ENCODE measurements at places on chromosomes 5 and 9.

DNA sequence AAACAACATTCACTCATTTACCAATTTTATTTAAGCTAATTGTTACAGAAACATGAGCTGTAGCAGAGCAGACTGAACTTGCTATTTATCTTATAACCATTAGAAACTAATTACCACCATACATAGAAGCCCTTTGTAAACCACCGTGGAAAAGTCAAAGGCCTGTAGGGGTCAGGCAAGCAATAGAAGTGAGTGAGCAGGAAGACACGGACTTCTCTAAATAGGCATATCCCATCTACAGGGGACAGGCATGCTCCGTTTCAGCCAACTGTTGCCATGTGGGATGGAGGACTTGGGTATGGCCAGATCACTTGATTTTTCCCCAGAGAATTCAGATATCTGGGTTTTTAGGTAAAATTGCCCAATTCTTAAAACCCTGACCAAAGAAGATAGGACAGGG is 44.8 kb downstream of the PRRC1 start:
- DNase-seq: no peak

GRCh38 chr9:77809552-77809951 is 161.4 kb upstream of the GNA14 start:
- DNase-seq: no peak

DNA sequence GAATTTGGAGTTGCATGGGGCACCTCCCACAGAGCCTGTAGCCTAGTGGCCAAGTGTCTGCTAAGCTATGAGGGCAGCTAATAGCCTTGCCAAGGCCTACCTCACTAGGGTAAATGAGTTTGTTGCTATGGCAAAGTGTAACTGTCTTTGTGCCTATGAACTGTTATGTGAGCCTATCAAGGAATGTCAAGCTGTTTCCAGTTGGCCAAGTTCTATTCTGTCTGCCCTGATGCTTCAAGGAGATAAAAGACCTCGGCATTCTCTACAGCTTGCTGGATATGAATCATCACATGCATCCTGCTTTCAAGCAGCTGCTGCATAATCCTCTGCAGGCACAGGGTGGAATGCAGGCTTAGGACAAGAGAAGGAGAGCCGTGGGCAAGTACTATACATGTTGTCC is 69.8 kb upstream of the CCDC112 start:
- no peak for DNase-seq

DNA sequence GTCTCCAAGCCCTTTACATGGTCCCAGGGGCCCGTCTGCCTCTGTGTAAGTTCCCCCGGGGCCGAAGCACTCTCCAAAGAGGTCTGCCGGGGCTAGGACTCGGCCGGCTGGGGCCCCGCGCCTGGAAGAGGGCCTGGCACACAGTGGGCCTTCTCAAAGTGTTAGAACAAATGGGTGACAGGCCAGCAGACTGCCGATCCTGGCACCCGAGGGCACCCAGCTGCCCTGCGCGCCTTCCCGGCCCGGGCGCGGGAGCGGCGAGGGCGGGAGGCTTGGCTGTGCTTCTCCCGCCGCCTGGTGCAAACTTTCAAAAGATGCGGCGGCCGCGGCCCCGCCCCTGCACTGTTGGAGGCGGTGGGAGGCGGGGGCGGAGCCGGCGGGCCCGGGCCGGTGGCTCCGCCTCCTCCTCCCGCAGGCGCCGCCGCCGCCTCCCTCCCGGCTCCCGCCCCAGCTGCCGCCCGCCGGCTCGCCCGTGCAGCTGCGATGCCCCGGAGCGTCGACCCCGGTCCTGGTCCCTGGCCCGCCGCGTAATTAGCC is at the start of gene NEURL1B:
NEURL1B (plus strand) TSS at position 442 of the 537 bp plus-strand sequence. CDS start 144 bp downstream, outside the sequence.
- no peak for DNase-seq

- DNase-seq: no peak
Observed at GRCh38 chr5:62460578-62460983, 48.0 kb downstream of the IPO11 start.

DNA sequence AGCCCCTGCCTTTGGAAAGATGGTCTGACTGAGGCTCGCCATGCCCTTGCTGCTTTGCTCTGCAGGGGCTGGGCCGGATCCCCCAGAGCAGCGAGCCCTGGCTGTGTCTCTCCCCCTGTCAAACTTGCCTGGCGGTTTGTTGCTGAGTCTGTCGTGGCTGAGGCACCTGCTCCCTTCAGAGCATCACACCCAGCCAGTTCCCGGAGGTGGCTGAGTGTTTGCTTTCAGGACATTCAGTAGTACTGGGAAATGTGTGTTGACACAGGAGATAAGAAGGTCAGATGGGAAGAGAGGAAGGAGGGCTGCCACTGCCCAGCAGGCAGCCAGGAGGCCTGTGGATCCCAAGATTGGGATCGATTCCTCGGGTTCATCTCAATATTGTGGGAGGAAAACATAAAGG is 62.9 kb downstream of the GADD45G start:
- DNase-seq: no peak

DNA sequence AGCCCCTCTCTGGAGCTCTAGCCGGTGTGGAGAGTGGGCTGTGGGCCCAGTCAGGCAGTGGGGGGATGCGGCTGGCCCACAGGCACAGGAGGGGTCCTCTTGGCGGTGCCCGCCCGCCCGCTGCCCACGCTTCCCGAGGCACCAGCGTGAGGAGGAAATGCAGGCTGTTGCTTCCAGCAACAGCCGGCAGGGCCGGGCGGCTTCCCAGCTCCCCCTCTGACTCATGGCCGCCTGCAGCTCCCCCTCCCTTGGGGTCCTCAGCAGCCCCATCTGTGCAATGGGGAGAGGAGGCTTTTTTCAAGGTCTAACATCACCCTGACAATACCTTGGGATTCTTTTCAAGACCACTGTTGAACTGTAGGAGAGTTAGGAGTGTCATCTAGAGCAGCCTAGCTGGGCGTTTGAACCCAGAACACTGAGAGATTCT is 10.4 kb downstream of the CXXC5 start:
- DNase-seq: no peak

DNA sequence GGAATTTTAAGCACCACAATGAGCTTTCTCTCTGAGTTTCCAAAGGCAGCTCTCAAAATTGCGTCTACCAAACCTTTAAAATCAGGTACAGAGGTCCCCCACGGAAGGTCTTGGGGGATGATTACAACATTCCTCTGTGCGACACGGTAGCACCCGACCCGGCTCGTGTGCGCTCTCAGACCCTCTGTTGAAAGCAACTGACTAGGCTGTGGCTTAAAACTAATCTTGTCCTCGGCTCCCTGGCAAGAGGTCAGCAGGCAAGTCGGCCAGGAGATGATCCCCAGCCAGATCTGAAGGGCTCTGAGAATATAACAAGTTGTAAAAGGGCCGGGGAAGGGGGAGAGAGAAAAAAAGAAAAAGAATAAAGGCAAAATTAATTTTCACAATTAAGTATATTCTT is 92.6 kb upstream of the LMX1B start:
- DNase-seq: no peak

DNA sequence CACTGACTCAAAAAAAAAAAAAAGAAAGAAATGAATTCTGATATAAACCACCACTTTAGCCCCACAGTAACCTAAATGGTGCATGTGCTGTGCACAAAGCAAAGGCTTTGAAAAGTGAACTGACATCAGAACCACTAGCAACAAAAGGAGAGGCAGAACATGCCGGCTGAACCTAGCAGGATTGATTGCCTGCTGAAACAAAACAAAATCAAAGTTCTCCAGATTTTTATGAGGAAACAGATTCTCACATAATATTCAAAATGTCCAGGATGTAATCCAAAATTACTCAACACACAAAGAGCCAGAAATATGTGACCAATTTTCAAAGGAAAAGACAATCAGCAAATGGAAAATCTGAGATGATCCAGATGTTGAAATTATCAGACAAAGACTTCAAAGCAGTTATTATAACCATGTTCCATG is 37.9 kb downstream of the UBTD2 start:
- DNase-seq: no peak

- DNase-seq: no peak
Observed at GRCh38 chr9:16673171-16673570, 197.3 kb downstream of the BNC2 start.

DNA sequence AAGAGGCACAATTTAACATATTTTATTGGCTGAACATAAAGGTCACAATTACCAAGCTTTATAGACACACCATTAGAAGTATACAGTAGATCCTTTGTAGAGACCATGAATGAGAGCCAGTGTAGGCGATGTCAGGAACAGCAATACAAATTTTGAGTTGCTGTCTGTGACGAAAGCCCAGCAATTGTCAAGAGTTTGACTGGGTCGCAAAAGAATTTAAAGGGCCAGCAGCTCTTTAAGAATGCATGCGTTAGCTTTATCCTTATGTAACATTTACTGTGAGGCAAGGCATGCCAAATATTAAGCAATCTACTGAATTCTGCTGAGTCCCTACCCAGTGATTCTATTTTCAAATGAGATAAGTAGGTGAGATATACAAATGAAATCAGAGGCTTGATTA is 236.9 kb downstream of the ARRDC3 start:
- DNase-seq: no peak

DNA sequence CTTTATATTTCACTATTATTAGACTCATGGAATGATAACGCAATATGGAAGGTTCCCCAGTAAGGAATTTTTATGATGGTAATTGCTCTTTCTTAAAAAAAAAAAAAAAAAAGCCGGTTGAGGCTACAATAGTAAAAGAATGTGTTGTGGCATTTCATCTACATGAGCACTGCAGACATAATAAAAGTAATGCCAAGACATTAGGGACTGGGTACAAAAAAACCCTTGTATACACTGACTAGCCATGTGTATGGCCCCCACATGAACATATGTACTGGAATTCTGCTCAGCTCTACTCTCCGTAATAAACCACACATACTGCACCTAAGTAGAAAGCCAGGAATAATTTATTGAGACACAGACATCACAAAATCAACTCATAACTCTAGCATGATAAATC is 218.4 kb downstream of the ADAMTS6 start:
- no peak for DNase-seq

DNA sequence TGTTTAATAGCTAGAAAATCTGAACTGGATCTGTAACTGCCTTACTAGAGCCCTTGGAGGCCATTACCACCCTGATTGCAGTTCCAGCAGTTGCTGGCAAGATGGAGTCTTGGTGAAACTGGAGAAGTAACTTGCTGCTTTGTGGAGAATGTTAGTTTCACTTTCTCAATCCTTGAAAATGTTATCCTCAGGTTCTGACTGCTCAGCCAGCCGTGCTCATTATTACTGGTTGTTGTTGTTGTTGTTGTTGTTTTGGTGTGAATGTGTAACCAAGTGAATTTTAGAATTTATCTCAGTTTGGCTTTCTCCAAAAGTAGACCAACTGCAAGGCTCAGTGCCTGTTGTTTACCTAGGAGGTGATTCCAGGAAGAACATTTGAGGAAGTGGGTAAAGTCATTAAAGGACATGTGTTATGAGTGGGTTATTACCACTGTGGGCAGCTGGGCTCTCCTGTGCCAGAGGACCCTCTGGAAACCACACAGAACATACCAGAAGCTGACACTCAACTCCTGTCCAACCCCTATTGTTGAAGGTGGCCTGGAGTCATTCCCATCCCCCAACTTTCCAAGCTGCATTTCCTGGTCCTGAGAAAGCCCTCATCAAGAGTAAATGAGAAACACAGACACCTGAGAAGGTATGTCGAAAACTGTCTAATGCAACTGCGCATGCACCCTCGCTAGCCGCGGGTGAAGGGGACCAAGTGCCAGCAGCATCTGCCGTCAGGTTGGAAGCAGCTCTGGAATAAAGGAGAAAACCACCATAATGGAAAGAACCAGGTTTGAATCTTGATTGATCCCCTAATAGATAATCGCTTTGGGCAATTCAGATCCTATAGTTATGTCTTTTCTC is 111.6 kb downstream of the CMYA5 start:
- DNase-seq: no peak

- DNase-seq: no peak
Observed at GRCh38 chr5:65876496-65876895, 49.9 kb upstream of the ERBIN start.

- DNase-seq: no peak
Observed at GRCh38 chr5:83048277-83048676, 28.9 kb downstream of the TMEM167A start.

Data from activated CD8-positive, alpha-beta memory T cell treated with anti-CD3 and anti-CD28 coated beads for 1 hour (primary cell).